Activated T-helper 1 cell treated with anti-CD3 and anti-CD28 coated beads, Interleukin-12 subunit alpha, Interleukin-12 subunit beta, Interleukin-2, Interleukin-4 antibody, amounts not matched to agents 30 ng/mL and 10 ng/mL and 1 ng/mL, durations not matched to agents 14 hours and 24 hours and 36 hours (primary cell): ENCODE measurements at places on chromosomes 3 and 15. TPM values are rescaled to one million over a fixed set of nuclear protein-coding genes. Genes with fewer than 3 reads are reported as not detected.
A peak's percentile ranks its signal among the peaks of the same experiment; 100 is the strongest.

DNA sequence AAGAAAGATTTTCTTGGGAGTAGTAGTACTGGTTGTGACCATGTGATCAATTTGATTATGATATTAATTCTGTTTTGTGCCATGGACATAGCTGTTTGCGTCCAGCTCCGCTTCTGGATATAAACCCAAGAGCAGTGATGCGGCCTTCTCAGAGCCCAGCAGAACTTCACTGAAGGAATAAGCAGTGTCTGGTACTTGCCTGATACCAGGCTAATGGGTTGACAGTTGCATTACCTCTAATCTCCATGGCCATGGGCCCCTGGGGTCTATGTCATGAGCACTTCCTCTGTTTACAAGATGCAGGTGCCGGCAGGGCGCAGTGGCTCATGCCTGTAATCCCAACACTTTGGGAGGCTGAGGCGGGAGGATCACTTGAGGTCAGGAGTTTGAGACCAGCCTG is 36.3 kb upstream of the RAB6B start:
- H3K27me3 ChIP-seq, result peaks cover 14% of the 10 kb centered on the region
- no peak overlapping the region for H3K4me3 ChIP-seq
- no peak overlapping the region for H3K27ac ChIP-seq
- H3K36me3 ChIP-seq, result no peaks in the 10 kb centered on the region
- H3K4me1 ChIP-seq, result peaks cover 5% of the 10 kb centered on the region

GRCh38 chr3:162978136-162978535 is 1481.5 kb downstream of the OTOL1 start:
- no peaks in the 10 kb centered on the region for H3K27me3 ChIP-seq
- H3K36me3 ChIP-seq, result no peaks in the 10 kb centered on the region
- no peak for DNase-seq
- H3K27ac ChIP-seq, result no peak overlapping the region

- H3K36me3 ChIP-seq, result peaks cover 6% of the 10 kb centered on the region
- no peak for DNase-seq
- peaks cover 80% of the 10 kb centered on the region for H3K4me1 ChIP-seq
- no peaks in the 10 kb centered on the region for H3K27me3 ChIP-seq
- peak overlapping the region; percentile 67 for H3K27ac ChIP-seq
- no peak overlapping the region for H3K4me3 ChIP-seq
These were observed 114.4 kb upstream of the TSPAN3 start for GRCh38 chr15:77185242-77185785.

The ACTC1 gene
- not detected in 2 replicates for total RNA-seq

The LINGO1 gene
- total RNA-seq, result not detected in 2 replicates

DNA sequence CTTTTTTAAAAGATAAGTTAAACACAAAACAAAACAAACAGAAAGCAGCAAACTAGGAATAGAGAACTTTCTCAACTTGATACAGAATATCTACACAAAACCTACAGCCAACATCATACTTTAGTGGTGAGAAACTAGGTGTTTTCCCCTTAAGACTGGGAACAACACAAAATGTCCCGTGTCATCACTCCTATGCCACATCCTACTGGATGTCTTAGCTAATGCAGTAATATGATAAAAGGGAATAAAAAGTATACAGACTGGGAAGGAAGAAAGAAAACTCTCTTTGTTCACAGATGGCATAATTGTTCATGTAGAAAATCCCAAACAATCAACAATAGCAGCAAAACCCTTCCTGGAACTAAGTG is 45.9 kb downstream of the TMEM45A start:
- DNase-seq, result no peak
- H3K27ac ChIP-seq, result no peak overlapping the region
- no peaks in the 10 kb centered on the region for H3K36me3 ChIP-seq
- no peak overlapping the region for H3K4me3 ChIP-seq

The IQCH gene
- 0.88 and 1.2 TPM in 2 replicates for total RNA-seq
